ENCODE measurements at places on chromosomes 7 and 10. TPM values are rescaled to one million over a fixed set of nuclear protein-coding genes. Genes with fewer than 3 reads are reported as not detected.

GRCh38 chr10:104109908-104110662 is 11.9 kb upstream of the SFR1 start:
- no peak for DNase-seq

- DNase-seq: peak; percentile 21
Measured at GRCh38 chr7:45026984-45027773, 27.2 kb downstream of the CCM2 start.

DNA sequence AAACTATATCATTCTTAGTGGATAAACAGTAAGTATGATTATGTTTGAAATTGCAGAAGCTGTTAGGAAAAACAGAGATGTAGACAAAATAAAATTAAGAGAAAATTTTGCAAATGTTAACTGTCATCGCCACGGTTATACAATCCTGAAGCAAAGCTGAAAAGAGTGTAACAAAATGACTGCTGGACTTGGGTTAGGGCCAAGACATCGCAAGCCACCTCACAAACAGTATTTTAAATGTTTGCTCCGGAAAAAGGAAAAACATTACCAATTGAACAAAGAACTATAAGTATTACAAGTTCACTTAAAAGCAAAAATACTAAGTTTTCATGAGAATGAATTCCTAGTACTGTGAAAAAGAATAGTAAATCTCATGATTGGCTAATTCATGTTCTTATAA is 60.0 kb downstream of the FAM13C start:
- no peak for DNase-seq

DNA sequence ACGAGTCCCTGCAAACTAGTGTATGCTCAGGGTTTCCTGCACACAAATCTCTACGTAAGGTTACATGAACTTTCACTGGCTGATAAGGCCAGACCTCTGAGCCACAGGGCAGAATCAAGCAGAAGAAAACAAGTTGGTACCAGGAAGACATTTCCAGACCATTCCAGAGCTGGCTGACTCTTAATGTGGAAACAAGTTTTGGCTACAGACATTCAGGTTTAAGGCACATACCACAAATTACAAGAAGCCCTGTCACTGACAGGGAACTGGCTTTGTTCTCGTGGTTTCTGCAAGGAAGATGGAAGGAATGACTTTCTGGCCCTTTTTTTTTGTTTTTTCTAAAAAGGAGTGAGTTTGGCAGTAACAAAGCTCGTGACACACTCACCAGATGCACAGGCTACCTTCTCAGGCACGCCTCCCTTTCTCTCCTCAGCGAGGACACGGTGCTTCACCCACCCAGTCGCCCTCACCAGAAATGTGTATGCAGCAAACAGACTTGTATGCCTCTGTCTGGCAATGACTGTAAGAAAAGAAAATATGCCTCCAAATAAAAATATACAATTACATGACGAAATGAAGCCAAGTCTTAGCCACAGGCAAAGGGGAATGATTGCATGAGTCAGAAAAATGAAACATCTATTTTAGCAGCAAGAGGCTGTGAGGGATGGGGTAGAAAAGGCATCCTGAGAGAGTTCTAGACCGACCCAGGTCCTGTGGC is 22.6 kb downstream of the PLAC9 start:
- no peak for DNase-seq

- no peak for DNase-seq
Measured at GRCh38 chr10:119026301-119027110, 3.0 kb upstream of the NANOS1 start.

DNA sequence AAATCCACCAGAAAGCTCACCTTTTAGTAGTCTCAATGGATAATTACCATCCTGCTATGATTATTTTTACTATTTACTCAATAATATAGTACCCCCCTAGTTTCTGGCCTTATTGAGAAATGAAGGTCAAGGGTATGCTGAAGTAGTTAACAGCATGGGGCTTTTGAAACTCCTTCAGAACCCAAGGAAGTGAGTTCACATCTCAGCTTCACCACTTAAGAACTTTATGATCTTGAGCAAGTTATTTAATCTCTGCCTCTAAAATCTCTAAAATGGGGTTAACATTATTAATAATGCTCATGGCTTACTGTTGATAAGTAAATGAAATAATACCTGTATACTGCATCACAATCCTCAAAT is 5.8 kb downstream of the MTPN start:
- DNase-seq: no peak

DNA sequence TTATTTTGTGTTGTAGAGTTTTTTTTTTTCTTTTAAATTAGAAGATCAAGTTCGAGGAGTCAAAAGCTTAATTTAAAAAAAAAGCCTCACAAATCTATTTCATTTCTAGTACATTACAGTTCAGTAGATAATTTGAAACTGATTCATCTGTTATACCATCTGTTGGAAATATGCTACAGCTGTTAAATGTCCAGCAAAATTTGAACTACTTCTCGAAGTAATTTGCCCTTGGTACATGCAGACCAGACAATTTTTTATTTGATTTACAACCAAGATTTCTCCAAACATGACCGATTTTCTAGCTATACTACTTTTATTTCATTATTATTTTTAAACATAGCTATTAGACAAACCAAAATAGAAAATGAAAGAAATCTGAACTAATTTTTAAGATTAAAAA is 647.9 kb downstream of the CNTNAP2 start:
- DNase-seq: no peak

DNA sequence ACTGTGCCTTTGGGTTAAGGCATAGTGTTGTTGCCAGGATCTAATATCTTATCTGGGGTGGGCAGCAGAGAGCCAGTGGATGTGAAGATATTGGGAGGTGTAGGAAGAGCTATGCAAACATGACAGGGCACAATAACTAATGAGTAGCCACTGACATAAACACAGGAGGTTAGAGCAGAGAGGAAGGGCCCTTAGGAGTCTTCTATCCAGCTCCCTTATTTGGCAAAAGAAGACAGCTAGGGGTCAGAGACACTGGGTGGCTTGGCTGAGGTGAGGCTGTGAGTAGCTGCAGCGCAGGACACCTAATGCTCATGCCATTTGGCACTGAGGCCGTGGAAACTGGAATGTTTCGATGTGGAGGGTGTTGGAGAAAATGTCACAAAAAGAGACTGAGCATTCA is 176.3 kb upstream of the TCF7L2 start:
- no peak for DNase-seq

GRCh38 chr7:81433692-81434331 is 336.0 kb downstream of the HGF start:
- DNase-seq: no peak

DNA sequence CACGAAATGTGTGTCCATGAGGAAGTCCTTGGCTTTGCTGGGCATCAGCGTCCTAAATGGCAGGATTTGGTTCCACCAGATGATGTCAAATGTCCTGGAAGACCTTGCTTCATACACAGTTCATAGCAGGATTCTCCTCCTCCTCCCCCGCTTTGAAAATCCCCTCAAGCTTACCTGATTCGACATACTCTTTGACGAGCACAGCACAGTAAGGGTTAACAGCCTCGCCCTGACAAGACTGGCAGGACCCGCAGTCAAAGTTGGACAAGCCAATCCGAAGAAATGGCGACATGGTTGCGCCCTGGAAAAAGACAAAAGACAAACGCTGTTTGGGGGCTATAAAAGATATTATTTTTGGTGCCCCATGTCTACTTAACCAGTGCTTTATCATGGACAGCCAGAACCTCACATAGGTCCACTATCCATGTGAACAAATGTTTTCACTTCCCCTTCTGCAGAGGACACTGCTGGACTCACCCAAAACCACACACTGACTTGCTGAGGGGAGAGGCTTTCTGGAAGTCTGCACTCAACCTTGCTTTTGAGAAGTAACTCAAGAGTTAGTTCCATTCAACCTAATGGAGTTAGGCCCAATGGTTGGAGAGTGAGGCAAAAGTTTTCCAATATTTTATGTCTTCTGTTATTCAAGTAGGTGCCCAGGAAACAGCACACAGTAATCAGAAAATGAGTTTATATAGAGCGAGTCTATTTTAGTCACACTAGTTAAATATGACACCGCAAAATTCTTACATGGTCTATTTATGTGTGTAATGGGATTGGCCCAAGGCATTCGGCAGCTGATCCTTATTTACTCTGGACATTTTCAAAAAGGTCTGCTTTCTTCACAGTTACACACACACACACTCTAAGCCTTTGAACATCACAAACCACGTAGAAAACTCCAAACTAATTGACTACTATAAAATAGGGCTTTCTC is 65.0 kb downstream of the PRKCQ start:
- DNase-seq: no peak

DNA sequence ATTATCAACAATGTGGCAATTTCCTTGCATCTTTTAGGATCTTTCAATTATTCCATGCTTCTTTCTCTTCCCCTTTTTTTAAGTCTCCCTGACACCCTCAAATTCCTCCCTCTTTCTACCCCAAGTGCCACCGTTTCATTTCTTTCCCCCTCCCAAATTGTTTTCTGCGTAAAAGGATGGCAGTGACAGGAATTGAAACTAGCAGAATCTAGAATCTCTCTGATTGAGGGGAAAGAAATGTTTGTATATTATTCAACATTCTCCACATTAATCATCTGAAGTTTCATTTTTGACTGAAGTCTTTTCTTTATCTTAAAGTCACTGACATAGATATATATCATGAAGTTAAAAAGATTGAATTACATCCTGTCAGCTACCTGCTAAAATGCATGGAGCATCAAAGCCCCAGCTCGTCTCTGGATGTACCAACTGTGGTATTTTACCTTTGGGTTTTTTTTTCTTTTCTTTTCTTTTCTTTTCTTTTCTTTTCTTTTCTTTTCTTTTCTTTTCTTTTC is 633.5 kb downstream of the SORCS3 start:
- DNase-seq: no peak

- no peak for DNase-seq
Measured at GRCh38 chr7:152395112-152395511, 40.7 kb downstream of the KMT2C start.

- peak; percentile 79 for DNase-seq
Measured at GRCh38 chr10:91034042-91034441, 113.2 kb upstream of the ANKRD1 start.

DNA sequence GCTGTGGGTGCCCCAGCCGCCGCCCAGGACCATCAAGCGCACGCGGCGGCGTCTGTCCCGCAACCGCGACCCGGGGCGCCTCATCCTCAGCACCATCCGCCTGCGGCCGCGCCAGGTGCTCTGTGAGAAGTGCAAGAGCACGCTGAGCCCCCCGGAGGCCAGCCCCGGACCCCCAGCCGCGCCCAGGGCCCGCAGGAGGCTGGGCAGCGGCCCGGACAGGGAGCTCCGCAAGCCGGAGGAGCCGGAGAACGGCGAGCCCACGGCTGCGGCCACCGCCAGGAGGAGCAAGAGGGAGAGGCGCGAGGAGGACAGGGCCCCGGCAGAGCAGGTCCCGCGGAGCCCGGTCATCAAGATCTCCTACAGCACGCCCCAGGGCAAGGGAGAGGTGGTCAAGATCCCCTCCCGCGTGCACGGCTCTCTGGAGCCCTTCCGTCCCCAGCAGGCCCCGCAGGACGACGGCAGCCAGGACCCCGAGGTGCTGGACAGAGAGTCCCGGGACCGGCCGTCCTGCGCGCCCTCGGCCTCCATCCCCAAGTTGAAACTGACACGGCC is 8.0 kb downstream of the PWWP2B start:
- DNase-seq: no peak

- DNase-seq: no peak
Measured at GRCh38 chr7:153886506-153887441, 165.4 kb upstream of the DPP6 start.

GRCh38 chr10:132282667-132283603 is 24.8 kb downstream of the STK32C start:
- no peak for DNase-seq

- peak; percentile 61 for DNase-seq
Measured at GRCh38 chr7:39633563-39634477, 10.4 kb downstream of the RALA start.

DNA sequence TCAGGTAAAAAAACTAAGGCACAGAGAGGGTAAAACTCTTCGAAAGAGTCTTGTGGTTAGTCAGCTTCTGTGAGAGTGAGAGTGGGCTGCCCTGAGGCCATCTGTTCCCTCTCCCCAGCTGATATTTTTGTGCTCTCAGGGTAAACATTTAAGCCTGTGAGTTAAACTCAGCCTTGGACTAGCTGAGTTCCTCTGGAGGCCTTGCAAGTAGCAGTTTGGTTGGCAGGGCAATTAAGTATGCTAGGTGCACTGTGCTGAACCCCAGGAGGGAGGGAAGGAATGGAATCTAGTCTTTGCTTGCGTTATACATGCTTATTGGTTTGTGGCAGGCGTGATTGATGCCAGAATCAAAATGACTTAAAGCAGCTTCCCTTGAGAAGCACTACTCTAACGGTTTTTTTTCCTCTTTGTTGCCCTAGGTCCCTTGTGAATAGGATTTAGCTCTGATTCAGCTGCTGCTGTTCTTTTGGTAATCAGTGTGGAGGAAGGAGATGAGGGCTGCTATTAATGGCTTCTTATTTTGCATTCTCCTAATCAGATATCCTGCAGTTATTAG is 140.2 kb downstream of the AUTS2 start:
- DNase-seq: no peak

The BTAF1 gene
- total RNA-seq: 82.7 TPM

The OR9A2 gene
- not detected for total RNA-seq

The CFAP46 gene
- total RNA-seq: not detected

The NUTM2A gene
- total RNA-seq: 0.88 TPM

The CALCR gene
- not detected for total RNA-seq

The SLC18A3 gene
- not detected for total RNA-seq

The SNCG gene
- 0.58 TPM for total RNA-seq
